Retinal pigment epithelial cell (primary cell): ENCODE measurements at places on chromosomes 6 and 20.

DNA sequence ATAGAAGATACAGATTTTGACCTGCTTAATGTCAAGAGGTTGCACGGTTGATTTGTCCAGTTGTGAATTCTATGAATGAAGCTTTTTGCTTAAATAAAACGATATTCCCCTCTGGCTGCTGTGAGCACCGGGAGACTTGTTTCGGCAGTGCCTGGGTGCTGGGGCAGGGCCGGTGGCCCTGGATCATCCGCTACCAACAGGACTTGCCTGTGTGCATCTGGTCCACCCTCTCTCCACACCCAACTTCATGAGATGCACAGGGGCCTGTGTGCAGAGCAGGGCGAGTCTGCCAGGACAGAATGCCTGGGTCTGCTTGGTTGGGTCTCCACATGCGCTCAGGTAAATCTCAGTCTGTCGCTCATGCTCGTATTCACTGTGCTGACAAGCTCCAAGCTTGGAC is 65.5 kb downstream of the TSHZ2 start:
- no peak for DNase-seq

- no peak for DNase-seq
These were observed 4.6 kb upstream of the CAPN11 start for GRCh38 chr6:44154067-44154466.

- no peak for DNase-seq
These were observed 9.1 kb downstream of the SLC18B1 start for GRCh38 chr6:132789396-132789776.

GRCh38 chr20:63534831-63535651 is 2.1 kb downstream of the PTK6 start:
- no peak for DNase-seq

DNA sequence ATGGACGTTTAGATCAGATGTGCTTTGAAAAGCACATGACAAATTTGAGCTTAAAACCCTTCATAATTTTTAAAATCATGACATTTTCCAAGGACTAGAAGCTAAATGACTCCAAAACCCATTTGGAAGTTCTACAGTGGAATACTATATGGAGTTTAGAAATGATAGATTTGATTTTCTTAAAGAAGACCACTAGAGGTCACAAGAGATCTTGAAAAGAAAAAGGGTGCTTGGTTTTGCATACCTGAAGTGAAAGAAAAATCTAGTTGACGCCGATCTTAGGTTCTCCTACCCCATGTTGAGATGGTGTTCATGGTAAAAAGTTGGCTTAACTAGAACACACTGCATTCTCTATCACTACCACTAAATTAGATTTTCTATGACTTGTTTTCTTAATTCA is 31.5 kb downstream of the CFAP61 start:
- DNase-seq, result no peak

DNA sequence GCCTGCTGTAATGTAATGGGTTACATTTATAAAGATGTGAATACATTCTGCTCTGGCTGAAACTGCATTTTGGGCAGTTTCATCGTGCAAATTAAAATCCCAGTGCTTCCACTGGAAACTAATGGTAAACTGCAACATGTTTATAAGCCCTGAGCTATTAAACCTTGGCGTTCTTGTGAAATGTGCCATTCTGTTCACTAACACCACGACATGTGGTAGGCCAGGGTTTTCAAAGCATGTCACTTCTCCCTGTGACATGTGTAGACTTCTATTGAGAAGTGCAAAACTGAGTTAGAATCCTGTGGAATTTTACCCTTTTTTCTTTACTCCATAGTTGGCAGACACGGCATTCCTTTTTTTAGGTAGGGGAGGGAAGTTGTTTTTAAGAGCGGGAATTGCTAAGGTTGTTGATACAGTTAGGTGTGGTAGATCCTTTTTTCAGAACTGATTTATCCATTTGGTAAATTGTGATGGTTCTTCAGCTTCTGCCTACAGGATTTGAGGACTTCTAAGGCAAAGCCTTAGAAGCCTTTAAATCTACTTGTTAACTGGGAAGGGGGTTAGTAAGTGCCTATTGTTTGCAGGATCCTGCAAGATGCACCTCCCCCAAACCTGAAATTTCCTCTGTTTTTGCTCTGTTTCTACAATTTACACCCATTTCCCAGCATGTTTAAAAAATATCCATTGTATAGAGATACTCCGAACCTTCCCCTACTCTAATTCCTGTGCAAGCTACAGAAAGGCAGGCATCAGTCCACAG is 4.2 kb downstream of the SASH1 start:
- no peak for DNase-seq

- no peak for DNase-seq
These were observed 7.0 kb upstream of the EPB41L2 start for GRCh38 chr6:131070061-131070460.

DNA sequence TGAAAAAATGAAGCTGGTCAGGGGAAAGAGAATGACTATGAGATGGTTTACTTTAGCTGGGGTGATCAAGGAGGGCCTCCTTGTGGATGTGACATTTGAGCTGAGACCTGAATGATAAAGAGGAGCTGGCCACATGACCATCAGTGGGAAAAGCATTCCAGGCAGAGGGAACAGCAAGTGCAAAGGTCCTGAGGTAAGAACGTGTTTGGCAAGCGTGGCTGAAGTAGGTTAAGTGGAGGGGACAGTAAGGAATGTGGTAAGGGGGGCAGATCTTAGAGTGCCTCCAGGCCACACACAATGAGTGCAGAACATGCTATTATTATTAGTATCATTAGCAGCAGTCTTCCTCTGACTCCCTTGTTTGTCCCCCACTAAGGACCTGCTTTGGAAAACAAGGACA is 92.6 kb downstream of the KCNB1 start:
- DNase-seq, result no peak
